Skin of body (tissue), 3 donors: ENCODE measurements at places on chromosomes 12 and 14.

- no peak for DNase-seq
Measured at GRCh38 chr14:70257526-70257925, 68.8 kb upstream of the SLC8A3 start.

DNA sequence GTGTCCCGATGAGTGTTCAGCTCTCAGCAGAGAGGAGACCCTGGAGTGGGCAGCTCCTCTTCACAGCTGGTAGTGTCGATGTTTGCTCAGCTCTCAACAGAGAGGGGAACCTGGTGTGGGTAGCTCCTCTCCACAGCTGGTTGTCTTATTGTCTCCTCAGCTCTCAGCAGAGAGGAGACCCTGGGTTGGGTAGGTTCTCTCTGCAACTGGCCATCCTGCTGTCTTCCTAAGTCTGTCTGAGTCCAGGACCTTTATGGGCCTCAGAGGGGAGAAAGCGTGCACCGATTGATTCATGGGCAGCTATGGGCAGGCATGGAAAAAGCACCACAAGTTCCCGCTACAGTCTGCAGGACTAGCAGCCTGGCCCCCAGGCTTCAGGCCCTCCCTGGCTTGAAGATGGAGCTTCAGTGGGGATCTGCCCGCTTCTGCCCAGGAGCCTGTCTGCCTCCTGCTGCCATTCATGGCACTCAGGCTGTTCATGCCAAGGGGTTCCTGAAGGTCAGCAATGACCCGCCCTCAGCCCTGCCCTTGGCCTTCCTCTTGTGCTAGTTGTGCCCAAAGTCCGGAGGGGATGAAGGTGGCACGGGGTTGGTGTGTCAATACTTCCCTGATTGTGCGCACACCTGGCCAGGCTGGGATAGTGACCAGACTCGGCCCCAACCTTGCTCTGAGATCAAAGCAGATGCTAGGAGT lies 224.2 kb downstream of the KCNC2 start:
- no peak for DNase-seq

DNA sequence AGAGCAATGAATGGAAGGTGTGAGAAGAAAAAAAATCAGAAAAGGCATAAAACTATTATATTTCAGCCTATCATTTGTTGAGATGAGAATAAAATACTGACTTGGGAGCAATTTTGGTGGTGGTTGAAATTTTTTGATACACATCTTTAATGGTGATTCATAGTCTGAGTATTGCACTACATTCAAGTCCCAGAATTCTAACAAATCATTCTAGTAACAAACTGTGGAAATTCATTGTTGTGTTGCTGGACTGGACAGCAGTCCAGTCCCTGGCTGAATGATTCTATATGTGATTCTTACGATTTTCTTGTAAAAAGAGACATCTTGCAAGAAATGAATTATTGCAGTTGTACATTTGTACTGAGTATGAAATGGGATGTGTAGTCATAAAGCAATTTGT lies 268.6 kb downstream of the TRHDE start:
- DNase-seq = no peak

- no peak for DNase-seq
Measured at GRCh38 chr12:109967383-109968031, 28.7 kb downstream of the GIT2 start.

GRCh38 chr12:91327889-91328288 lies 145.3 kb upstream of the DCN start:
- DNase-seq = peak; percentile 72

- DNase-seq = no peak
Measured at GRCh38 chr14:77186911-77187648, 5.5 kb downstream of the TMEM63C start.

- DNase-seq = no peak
Measured at GRCh38 chr12:63949902-63950301, 105.4 kb downstream of the SRGAP1 start.

DNA sequence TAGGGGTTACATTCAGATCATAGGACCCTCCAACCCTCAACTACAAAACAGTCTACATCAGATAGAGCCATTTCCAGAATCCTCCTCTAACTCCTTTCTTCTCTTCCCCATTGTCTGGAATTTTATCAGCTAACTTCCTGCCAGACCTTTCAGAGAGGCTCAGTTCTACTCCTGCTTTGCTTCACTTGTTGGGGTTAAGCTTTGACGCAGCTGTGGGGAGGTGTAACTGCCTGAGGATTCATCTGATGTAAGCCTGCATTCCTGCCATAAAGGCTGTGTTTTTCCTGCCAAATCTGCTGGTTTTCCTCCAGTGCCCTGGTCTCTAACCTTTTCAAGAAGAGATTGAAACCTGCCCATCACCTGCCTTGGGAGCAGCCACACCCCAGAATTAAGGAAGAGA lies 16.9 kb downstream of the DHRS2 start:
- DNase-seq = no peak

GRCh38 chr12:6396031-6396430 lies 12.1 kb downstream of the LTBR start:
- no peak for DNase-seq
